Vagina (tissue), 2 donors: ENCODE measurements at places on chromosomes 2 and 18. TPM values are rescaled to one million over a fixed set of nuclear protein-coding genes. Genes with fewer than 3 reads are reported as not detected.

DNA sequence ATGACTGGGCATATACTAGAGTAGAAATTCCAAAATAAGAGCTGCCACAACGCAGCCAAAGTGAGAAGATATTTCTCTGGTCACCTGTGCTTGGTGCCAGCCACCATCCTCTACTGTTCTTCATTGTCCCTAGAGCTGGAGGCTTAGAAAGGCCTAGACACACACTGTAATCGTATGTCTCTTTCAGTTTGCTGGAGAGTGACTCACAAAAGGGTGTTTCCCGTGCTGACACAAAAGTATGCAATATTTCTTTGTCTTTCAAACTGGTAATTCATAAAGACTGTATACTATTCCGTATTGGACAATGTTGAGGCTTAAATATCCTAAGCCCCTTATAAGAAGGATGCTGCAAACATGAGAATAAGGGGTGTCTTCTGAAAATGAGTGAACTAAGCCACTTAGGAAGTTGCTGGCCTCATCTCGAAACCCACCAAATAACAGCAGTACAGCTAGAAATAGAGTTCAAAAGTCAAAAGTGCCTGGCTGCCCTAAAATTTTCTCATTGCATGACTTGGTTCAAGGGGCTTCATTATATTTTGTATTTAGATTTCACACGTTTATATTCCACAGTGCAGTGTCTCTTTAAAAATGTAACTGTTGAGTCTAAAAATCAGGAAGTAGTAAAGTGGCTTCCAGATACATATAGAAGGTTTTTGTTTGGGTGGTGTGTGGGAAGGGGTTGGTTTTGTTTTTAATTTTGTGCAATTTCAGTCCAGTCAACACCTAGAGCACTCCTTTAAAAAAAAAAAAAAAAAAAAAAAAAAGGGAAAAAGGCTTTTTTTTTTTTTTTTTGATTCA, 601.1 kb downstream of the ARHGAP15 start:
- H3K4me1 ChIP-seq: no peaks in the 10 kb centered on the region
- H3K27me3 ChIP-seq: no peaks in the 10 kb centered on the region
- H3K36me3 ChIP-seq: no peaks in the 10 kb centered on the region
- no peak overlapping the region for H3K4me3 ChIP-seq

Gene CRYBA2
- total RNA-seq: not detected

Gene CNTNAP5
- total RNA-seq: not detected

DNA sequence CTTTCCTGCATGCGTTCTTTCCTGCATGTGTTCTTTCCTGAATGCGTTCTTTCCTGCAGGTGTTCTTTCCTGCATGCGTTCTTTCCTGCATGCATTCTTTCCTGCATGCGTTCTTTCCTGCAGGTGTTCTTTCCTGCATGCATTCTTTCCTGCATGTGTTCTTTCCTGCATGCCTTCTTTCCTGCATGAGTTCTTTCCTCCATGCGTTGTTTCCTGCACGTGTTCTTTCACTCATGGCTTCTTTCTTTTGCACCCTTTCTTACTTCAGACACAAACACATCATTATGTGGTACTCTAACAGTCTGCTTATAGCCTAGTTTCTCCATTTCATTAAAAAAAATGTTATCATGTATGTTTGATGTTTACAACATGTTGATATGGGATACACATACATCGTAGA, 261.6 kb upstream of the PXDN start:
- no peak for DNase-seq
- H3K27ac ChIP-seq: no peak overlapping the region
- H3K4me1 ChIP-seq: no peaks in the 10 kb centered on the region
- no peak overlapping the region for H3K4me3 ChIP-seq
- H3K36me3 ChIP-seq: no peaks in the 10 kb centered on the region

DNA sequence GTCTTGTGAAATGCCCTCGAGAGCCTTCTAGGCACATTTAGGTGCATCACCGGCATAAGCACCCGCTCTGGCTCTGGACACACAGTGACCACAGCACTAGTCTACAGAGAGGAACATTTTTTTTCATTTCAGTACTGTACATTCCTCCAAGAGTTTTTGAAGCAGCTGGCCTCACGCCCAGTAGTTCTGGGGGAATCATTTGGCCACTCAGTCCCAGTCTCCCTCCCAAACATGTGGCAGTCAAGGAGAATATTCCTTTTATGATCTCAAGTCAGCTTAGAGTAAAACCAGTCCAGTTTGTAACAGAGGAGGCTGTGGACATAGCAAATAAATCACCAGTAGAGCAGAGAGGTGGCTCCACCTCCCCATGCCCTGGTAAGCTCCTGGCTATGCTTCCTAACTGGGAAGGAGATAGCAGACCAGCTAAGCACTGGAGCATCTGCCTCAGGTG, 48.1 kb downstream of the KCNE4 start:
- DNase-seq: no peak
- H3K4me1 ChIP-seq: no peaks in the 10 kb centered on the region
- H3K36me3 ChIP-seq: no peaks in the 10 kb centered on the region
- H3K27ac ChIP-seq: no peak overlapping the region
- H3K27me3 ChIP-seq: no peaks in the 10 kb centered on the region

- H3K4me3 ChIP-seq: no peak overlapping the region
- no peaks in the 10 kb centered on the region for H3K27me3 ChIP-seq
- no peaks in the 10 kb centered on the region for H3K36me3 ChIP-seq
Measured at GRCh38 chr2:24540011-24540477, 49.0 kb downstream of the NCOA1 start.

Gene SLC8A1
- 40.8 TPM for total RNA-seq

- no peak overlapping the region for H3K4me3 ChIP-seq
Measured at GRCh38 chr18:34330308-34330707, 105.6 kb upstream of the NOL4 start.

Gene RNF152
- 45.7 TPM for total RNA-seq

Gene NUP35
- total RNA-seq: 18.4 TPM

DNA sequence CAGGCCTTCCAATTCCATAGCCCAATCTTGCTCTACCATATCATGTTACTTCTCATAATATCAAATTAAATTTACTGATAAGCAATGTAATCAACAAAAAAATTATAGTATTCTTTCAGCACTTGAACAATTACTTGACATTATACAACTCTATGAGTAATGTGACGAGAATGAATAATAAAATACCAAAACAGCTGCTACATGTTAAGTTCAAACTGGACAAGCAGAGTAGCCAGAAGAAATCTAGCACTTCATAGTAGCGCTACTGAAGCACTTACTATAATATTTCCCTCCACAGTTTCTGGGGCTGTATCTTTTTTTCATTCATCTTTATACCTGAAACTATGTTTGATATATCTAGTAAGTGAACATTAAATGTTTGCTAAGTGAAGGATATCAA, 14.9 kb downstream of the PPP3R1 start:
- H3K27ac ChIP-seq: no peak overlapping the region
- H3K27me3 ChIP-seq: no peaks in the 10 kb centered on the region
- peaks cover 94% of the 10 kb centered on the region for H3K4me1 ChIP-seq
- no peak for DNase-seq
- no peak overlapping the region for H3K4me3 ChIP-seq

- no peaks in the 10 kb centered on the region for H3K36me3 ChIP-seq
- no peak overlapping the region for H3K4me3 ChIP-seq
- no peaks in the 10 kb centered on the region for H3K27me3 ChIP-seq
- H3K27ac ChIP-seq: peak overlapping the region; percentile 73
- peaks cover 74% of the 10 kb centered on the region for H3K4me1 ChIP-seq
Measured at GRCh38 chr18:63249771-63250170, 69.8 kb downstream of the BCL2 start.

Gene MBP
- 33.6 TPM for total RNA-seq

- no peak overlapping the region for H3K27ac ChIP-seq
- no peak overlapping the region for H3K4me3 ChIP-seq
- peaks cover 26% of the 10 kb centered on the region for H3K4me1 ChIP-seq
- DNase-seq: no peak
- H3K36me3 ChIP-seq: no peaks in the 10 kb centered on the region
Measured at GRCh38 chr2:62412347-62412742, 93.7 kb downstream of the TMEM17 start.

GRCh38 chr18:57445488-57446319, 10.5 kb downstream of the ONECUT2 start:
- peaks cover 3% of the 10 kb centered on the region for H3K27me3 ChIP-seq
- no peaks in the 10 kb centered on the region for H3K36me3 ChIP-seq
- H3K4me3 ChIP-seq: no peak overlapping the region

- no peak overlapping the region for H3K4me3 ChIP-seq
- H3K4me1 ChIP-seq: peaks cover 9% of the 10 kb centered on the region
- no peaks in the 10 kb centered on the region for H3K27me3 ChIP-seq
- no peak overlapping the region for H3K27ac ChIP-seq
- no peaks in the 10 kb centered on the region for H3K36me3 ChIP-seq
Measured at GRCh38 chr2:96520231-96520630, 15.1 kb upstream of the NEURL3 start.

- no peaks in the 10 kb centered on the region for H3K4me1 ChIP-seq
- H3K27ac ChIP-seq: no peak overlapping the region
- H3K36me3 ChIP-seq: no peaks in the 10 kb centered on the region
- H3K4me3 ChIP-seq: no peak overlapping the region
- DNase-seq: no peak
- H3K27me3 ChIP-seq: no peaks in the 10 kb centered on the region
Measured at GRCh38 chr2:206435742-206436141, 7.6 kb upstream of the ADAM23 start.

Gene VWA3B
- not detected for total RNA-seq
